ENCODE measurements at places on chromosomes 3 and 15.

GRCh38 chr15:83446904-83447709, at the start of gene SH3GL3:
SH3GL3 (plus strand) TSS chr15:83447341; CDS start chr15:83447534, 193 bp downstream.
- peak; percentile 89 for DNase-seq

GRCh38 chr3:124774327-124774718, 44.1 kb downstream of the UMPS start:
- no peak for DNase-seq

GRCh38 chr3:159390656-159391212, 588.9 kb downstream of the MFSD1 start:
- no peak for DNase-seq

- peak; percentile 6 for DNase-seq
These were observed 31.9 kb downstream of the NCK1 start for GRCh38 chr3:136893848-136894443.

Data from DMS53 (cell line).